ENCODE measurements at places on chromosomes 13 and 19.

DNA sequence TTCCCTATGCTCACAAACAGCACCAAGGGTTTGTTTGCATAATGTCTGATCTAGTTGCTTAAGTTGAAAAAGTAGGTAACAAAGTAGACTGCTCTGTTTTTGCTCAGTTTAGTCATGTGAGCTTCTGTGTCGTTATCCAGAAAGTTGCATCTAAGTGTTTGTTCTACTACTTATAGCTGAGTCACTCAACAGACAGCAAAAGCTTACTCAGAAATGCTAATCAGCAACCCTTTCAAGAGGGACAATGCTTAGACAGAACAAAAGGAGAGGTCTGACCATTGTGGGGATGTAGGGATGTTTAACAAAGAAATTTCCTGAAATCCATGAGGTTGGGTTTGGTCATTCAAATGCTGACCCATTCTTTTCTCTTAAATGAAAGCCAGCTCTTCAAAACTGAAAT lies 106.4 kb downstream of the ATP8A2 start:
- no peak for DNase-seq

DNA sequence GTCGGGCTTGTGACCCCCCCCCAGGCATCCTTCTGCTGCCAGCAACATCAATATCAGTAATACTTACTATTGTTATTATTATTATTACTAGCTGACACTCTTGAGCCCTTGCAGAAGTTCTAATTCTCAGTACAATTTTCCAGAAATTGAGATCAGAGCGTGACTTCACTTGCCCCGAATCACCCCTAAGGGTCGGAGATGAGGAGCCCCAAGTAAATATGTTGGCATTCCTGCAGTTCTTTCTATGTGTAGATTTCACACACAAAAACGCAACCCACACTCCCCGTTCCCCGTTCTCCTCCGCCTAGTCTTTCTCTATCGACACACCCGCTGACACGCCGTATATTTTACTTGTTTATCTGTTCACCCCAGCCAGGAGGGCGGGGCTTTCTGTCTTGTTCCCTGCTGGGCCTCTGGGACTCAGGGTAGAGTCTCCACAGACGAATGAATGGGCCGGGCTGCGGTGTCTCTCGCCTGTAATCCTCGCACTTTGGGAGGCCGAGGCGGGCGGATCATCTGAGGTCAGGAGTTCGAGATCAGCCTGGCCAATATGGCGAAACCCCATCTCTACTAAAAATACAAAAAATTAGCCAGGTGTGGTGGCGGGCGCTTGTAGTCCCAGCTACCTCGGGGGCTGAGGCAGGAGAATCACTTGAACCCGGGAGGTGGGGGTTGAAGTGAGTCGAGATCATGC lies 14.7 kb downstream of the TLE5 start:
- DNase-seq, result peak; percentile 91

DNA sequence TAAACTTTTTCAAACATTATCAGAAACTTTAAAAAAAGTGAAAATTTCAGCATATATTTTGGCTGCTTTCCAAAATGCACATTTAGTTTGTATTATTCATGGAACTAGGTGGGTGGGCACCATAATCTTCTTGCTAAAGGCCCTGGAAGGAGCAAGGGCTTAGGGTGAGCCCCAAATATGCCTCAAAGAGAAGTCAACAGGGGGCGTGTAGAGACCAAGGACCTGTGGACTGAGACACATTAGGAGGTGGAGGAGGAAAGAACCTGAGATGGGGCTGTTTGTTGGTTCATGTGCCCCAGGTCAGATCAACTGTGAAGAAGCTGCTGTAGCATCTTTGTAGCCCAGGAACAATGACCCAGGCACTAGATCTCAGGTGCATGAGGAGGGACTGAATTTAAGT lies 79.6 kb upstream of the OLFM4 start:
- no peak for DNase-seq

- no peak for DNase-seq
These were observed 64.5 kb downstream of the KCNRG start for GRCh38 chr13:50079655-50080202.

GRCh38 chr13:113786262-113786841 lies 27.3 kb downstream of the TMEM255B start:
- DNase-seq, result peak; percentile 9

- DNase-seq, result no peak
These were observed 1.2 kb upstream of the CSNK1A1L start for GRCh38 chr13:37106642-37107041.

DNA sequence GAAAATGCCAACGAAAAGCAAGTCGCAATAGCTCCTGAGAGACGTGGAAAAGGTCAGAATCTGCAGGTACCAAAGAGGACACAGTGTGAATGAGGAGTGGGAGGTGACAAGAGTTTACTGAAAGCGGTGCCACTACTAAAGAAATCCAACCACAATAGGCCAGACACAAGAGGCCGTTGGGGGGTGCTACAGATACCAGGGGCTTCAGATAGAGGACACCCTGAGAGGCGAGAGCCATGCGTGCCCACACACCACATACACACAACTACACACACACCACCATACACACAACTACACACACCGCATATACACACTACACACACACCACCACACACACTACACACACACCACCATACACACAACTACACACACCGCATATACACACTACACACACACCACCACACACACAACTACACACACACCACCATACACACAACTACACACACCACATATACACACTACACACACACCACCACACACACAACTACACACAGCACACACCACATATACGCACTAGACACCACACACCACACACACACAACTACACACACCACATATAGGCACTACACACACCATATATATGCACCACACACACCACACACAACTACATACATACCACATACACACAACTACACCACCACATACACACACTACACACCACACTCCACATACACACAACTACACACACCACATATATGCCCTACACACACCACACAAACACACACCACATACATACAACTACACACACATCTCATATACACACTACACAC lies 28.5 kb downstream of the CRYL1 start:
- DNase-seq, result no peak

DNA sequence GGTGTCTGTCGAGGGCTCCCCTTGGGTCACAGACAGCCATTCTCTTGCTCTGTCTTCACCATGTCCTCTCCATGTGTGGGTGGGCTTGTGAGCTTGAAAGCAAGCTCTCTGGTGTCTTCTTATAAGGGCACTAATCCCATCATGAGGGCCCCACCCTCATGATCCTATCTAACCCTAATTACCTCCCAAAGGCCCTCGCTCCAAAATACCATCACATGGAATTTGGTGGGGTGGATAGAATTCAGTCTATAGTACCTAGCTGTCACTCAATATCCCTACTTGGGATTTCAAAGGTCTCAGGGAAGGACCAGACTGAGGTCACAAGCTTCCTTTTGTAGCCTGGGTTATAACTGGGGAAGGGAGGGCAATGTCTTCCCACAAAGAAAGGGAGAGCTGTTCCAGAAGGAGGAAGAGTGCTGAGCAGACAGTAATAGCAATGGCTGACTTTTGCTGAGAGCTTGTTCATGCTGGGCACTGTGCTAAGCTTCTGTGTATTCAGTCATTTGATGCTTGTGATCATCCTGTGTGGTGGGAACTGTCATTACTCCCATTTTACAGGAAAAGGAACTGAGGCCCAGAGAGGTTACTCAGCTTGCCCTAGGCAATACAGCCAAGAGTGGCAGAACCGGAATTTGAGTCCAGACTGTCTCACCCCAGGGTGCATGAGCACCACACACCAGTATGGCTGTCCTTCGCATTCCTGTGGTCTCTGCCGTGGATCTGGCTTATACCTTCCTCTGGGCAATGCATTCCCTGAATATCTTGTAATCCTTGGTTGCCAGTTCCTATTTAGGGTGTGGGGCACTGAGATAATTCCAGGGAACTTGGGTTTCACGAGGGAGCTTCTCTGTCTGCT lies 8.2 kb downstream of the FXYD5 start:
- DNase-seq, result no peak

GRCh38 chr13:39405107-39405506 lies 197.9 kb downstream of the LHFPL6 start:
- DNase-seq, result no peak

DNA sequence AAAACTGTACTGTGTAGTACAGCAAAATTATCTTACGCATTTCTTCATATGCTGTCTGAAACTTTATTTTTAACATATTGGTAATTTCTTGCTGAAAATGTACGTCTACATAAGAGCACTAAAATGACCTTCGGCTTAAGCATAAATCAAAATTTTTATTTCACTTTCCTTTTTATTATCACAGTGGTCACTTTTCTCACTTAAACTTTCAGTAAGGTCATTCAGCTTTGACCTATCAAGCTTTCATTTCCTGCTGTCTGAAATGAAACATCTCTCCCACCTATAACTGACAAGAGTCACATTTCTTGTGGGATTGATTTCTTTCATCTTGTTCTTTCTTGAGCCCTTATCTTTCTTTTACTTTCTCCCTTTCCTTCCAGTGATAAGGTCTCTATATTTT lies 2212.7 kb upstream of the PCDH20 start:
- no peak for DNase-seq

DNA sequence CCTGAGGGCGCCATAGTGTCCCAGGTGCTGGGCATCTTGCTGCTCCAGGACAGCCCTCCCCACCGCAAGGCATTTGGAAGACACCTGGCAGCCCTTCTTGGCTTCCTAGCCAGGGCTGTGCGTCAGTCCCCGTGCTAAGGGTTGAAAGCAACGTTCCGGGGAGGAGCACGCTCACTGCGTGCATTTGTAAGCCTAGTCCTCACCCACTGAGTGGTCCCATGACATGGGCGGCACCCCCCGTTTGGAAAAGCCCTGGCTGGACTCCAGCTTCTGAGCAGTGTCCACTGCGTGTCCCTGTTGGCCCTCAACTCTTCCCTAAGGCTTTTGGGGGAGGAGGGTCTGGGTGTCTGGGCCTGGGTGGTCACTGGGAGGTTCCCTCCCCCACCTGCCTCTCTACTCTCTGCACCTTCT lies 76.3 kb upstream of the GPR183 start:
- DNase-seq, result no peak

GRCh38 chr13:40943073-40943472 lies 76.0 kb downstream of the ELF1 start:
- DNase-seq, result no peak

DNA sequence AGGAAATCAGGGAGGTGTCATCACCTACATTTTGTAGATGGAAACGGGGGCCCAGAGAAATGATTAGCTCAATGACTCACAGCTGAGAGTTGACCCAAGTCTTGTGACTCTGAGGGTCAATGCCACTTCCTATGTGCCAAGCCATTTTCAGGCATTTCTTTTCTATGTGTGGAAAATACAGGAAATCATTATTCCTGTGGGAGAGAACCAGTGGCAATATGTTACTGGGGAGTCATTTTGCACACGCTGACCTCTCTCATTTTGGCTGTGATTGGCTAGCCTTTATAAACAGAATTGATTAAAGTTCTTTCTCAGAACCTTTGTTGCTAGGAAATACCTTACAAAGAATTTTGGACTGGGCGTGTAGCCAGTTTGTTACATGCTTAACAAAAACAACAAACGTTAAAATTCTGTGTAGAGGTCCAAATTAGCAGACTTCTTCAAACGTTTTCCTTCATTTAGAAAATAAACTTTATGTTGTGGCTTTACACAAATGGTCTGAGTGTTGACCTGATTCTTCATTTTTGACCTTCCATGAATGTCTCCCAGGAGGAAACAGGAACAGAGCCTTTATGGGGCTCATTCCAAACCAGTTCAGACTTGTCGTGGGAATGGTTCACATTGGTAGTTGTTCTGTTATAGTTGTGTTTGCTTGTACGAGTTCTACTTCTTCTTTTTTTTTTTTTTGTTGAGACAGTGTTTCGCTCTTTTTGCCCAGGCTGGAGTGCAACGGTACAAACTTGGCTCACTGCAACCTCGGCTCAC lies 11.4 kb downstream of the PCCA start:
- peak; percentile 87 for DNase-seq

DNA sequence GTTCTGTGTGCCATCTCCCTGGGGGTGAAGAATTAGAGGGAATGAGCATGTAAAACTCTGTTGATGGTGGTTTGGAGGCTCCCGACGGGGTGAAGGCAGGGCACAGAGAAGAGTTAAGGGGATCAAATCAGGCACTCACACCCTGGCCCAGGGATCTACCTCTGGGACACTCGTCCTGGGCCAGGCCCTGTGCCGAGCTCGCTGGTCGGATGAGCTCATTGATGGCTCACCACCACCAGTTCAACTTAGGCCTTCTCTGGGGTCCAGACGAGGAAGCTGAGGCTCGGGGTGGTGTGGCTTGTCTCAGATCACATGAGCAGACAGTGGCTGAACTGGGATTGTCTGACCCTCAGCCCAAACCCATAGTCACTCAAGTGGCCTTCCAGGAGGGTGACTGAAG lies 1.6 kb downstream of the NACC1 start:
- no peak for DNase-seq

GRCh38 chr19:14138576-14139265 lies 2.3 kb upstream of the ASF1B start:
- no peak for DNase-seq

DNA sequence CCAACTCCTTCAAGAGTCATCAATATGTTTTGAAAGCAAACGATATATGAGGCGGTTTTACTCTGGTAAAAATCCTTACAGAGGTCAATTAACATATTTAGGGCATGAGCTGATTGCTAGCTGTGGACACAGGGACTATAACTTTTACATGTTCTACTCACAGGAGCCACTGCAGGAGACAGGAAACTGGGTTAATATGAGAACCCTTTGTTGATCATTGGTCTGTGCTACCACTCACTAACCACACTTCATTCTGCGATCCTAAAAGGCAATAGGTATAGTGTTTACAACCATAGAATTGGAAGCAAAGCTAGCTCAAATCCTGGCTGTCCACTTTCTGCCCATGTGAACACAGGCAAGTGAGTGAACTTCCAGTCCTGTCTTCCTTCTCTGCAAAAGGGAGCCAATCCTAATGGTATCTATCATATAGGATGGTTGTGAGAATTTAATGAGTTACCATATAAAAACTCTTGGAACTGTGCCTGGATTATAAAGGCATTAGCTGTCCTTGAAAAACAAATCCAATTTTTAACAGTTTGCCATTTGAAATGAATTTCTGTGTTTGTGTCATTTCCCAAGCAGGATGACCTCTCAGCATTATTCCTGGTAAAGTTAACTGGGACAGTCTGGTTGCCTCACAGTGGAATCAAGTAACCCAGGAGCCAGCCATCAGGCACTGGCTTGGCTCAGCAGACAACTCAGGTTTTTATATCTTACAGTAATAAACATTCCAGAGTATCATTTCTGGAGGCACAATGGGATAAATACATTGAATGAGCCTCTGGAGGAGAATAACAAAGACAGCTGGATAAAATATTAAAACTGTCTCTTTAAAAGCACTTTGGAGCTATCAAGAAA lies 29.8 kb upstream of the RAP2A start:
- no peak for DNase-seq

DNA sequence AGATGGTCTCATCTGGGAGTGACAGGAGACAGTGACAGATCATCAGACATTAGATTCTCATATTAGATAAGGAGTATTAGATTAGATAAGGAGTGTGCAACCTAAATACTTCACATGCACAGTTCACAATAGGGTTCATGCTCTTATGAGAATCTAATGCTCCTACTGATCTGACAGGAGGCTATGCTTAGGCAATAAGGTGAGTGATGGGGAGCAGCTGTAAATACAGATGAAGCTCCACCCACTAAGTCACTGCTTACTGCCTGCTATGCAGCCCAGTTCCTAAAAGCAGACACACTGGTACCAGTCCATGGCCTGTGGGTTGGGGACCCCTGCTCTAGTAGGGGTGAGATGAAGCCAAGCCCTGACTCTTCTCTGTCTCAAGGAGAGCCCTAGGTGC lies 10.0 kb upstream of the IGFL3 start:
- no peak for DNase-seq

GRCh38 chr13:31909864-31910551 lies 121.6 kb upstream of the FRY start:
- DNase-seq, result peak; percentile 86
